GM20000 (cell line): ENCODE measurements at places on chromosomes 16 and 17.

GRCh38 chr16:14321542-14321941 lies 250.4 kb downstream of the MRTFB start:
- no peak for DNase-seq

DNA sequence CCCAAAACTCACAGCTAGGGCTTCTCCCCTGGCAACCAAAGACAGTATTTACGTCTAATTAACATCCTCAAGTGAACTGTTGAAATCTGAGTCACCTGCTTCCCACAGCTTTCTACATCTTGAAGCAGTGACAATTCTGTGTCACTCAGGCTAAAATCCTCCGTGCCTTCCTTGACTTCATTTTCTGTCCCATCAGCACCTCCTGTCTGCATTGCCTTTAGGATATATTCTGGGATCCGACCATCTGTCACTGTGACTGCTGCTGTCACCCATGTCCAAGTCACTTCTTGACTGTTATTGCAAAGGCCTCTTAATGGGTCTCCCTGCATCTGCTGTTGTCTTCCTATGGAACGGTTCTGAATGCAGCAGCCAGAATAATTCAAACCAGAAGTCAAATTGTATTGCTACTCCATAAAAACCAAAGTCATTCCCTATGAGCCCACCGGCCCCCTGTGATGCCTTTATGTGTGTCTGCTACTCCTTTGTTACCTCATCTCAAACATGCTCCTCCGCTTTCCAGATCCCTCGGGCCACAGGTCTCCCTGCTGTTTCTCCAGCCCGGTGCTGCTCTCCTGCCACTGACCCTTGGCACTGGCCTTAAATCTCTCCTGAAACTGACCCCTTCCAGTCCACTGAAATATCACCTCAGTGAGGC lies 56.9 kb downstream of the WWP2 start:
- no peak for DNase-seq

GRCh38 chr16:49657736-49658465 lies 198.0 kb downstream of the ZNF423 start:
- DNase-seq, result no peak

DNA sequence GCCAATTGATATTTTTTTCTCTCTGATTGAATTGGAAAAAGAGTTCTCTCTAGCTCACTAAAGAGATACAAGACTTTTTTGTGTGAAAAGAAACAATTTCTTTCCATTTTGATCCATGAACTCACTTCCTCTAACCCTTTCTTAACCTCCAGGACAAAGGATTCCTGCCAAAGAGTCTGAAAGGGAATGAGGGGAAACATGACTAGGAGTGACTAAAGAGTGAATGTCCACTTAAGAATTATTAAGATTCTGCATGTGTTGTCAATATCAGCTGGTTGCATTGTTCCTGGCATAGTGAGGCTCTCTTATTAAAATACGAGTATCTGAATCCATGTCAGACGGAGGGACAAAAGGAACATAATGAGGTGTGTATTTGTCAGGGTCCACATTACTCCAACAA lies 344.7 kb downstream of the GRIN2A start:
- no peak for DNase-seq

DNA sequence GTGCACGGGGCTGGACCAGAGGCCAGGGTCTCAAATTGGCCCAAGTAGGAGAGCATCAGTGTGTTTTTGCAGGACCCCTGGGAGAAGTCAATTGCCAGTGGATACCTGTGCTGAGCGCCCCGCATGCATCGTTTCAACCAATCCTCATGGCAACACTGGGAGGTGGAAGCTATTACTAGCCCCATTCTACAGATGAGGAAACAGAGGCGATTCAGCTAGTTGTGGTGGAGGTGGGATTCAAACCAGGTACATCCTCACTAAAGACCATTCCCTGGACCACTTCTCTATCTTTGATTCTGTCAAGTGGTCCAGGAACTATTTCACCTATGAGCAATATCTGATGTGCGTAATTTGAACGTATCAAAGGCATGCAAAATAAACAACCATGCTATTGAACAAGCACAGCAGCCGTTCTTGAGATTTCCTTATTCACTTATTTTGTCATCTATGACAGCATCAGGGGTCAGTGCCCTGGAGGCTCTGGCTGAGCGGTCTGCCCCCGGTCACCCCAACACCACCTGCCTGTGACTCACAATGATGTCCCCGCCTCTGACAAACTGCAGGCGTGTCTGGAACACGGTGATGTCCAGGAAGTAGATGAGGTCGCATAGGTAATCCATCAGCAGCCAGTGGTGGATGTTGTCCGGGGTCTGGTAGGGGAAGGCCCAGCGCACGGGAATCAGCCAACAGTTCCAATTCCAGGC lies 54.0 kb downstream of the CNGB1 start:
- DNase-seq, result no peak

DNA sequence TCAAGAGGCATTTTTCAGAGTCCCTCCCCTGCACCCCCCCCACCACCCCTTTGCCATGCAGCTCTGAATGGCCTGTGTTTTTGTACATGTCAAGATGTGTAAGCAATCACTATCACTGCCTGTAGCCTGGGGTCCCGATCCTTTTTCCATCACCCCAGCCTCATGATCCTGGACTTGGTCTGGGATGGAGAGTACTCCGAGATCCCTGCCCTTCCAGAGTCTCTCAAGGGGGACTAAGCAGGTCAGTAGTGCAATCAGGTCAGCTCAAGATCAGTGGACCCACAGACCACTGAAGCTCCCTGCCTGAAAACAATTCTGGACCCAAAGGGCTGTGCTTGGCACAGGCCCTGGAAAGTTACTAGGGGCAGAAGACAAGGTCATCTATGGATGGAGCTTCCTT lies 7.5 kb upstream of the GJD3 start:
- DNase-seq, result peak; percentile 18

- no peak for DNase-seq
Observed at GRCh38 chr17:10713318-10713717, 15.9 kb downstream of the ADPRM start.
